CD4-positive, alpha-beta T cell treated with Interferon alpha-2 for 1 hour (primary cell): ENCODE measurements at places on chromosomes 3 and 15.

GRCh38 chr3:126149960-126150515 lies 30.3 kb downstream of the ALDH1L1 start:
- DNase-seq, result no peak

DNA sequence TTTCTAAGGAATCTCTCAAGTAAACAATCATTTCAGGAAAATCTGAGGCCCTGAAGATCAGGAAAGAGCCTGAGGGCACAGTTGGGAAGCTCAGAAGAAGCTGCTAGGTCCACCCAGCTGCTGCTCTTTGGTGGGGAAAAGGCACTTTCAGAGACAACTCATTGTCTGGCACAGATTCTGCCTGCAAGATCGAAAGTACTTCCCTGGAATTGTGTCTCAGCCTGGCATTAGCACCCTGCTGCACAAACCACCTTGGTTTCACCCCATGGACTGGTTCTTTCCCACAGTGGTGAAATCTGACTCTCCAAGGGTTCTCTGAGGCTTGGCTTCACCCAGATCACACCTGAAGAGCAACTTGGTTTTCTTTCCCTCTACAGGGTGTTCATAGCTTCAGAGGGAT lies 18.7 kb downstream of the THRB start:
- no peak for DNase-seq

DNA sequence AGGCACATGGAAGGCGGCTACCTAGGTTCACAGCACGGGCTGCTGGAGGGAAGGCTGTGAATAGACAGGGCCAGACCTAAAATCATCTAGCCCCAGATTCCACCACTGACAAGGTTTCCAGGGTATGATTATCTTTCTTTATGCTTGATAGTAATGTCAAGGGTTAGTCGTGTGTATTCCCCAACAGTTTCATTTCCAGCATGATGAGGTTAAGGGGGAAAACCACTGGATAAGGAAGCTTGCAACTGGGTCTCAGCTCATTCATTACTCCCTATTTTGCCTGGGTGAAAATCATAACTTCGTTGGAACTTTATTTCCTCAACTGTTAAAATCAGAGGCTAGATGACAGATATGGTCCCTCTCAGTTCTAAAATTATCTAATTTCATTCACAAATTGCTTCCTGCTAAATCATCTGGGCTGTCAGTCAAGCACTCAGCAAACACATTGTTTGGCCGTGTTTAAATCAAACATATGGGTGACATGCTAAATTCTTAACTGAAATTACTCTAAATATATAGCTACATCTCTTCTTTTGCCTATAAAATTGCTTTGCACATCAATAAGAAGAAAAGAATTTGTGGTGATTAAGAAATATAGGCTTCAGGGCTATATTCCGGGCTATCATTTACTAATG lies 111.7 kb downstream of the CYP19A1 start:
- no peak for DNase-seq

- no peak for DNase-seq
Measured at GRCh38 chr15:57356636-57357035, 19.7 kb upstream of the CGNL1 start.

- DNase-seq, result peak; percentile 19
Measured at GRCh38 chr3:59996056-59996455, 946.2 kb upstream of the CFAP20DC start.

GRCh38 chr3:108485146-108485545 lies 25.2 kb downstream of the MYH15 start:
- no peak for DNase-seq

- no peak for DNase-seq
Measured at GRCh38 chr15:29465196-29465595, 195.6 kb upstream of the NSMCE3 start.

DNA sequence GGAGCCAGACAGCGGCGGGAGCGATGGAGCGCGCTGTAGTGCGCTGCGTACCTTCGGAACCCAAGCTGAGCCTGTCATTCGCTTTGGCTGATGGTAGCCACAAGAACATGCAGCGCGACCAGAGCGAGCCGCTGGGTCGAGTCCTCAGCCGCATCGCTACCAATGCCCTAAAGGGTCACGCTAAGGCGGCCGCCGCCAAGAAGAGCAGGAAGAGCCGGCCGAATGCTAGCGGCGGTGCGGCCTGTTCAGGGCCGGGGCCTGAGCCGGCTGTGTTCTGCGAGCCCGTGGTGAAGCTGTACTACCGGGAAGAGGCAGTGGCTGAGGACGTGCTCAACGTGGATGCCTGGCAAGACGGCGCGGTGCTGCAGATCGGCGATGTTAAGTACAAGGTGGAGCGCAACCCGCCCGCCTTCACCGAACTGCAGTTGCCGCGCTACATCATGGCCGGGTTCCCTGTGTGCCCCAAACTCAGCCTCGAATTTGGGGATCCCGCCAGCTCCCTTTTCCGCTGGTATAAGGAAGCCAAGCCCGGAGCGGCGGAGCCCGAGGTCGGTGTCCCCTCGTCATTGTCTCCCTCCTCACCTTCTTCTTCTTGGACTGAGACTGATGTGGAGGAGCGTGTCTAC lies 498 bp downstream of the PDE12 start:
- peak; percentile 33 for DNase-seq

DNA sequence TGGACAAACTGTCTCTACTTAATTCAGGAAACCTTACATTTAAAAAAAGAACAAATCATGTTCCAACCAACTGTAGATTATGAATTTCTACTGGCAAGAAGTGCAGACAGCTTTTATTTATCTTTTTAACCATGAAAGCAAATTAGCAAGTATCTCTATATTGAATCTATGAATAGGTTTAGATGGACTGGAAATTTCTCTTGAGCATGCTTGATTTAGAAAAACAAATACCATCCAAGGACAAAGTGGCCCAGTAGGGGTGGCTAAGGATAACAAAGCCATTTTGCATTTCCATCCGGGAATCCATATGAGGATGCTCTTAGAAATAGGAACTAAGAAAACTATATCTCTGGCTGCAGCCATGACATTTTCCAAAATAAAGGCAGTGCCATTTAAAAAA lies 150.6 kb downstream of the KCNMB2 start:
- no peak for DNase-seq

GRCh38 chr3:152292366-152292765 lies 23.6 kb downstream of the MBNL1 start:
- no peak for DNase-seq

DNA sequence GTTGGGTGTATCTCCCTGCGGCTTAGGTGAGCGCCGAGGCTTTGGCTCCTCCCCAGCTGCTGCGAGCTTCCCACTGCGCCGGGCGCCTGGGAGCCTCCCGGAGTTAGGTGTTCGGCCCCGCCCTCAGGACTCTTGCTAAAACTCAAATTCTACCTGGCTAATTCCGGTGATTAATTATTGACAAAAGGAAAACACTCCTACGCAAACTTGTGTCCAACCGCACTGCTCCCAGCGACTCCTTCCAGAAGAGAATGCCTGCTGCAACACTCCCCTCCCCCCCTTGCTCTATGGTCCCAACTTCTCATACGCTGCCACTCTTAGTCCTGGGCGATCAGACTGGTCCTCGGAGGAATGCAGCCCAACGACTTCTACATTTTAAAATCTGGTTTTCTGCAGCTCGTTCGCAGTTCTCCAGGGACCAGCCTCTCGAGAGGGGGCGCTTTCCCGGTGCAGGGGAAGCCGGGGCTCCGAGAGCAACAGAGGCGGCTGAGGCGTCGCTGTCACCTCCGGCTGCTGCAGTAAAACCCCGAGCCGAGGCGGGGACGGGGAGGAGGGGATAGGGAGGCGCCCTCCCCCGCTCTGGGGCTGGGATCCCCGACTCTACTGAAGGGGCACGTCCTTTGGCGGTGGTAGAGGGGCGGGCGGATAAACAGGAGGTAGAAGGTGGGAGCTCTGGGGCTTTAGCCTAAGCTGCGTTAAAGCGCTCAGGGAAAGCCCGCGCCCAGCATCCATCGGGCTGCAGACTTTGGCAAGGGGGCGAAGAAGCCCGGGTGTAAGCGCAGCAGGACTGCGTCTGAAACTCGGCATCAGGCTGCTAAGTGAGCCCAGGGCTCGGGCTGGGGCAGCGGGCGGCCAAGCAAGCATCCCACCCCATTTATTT lies at the start of gene SPTSSB:
SPTSSB (minus strand) TSS at position 77 of the 880 bp plus-strand sequence. CDS start 25,194 bp downstream, outside the sequence.
- DNase-seq, result peak; percentile 40

DNA sequence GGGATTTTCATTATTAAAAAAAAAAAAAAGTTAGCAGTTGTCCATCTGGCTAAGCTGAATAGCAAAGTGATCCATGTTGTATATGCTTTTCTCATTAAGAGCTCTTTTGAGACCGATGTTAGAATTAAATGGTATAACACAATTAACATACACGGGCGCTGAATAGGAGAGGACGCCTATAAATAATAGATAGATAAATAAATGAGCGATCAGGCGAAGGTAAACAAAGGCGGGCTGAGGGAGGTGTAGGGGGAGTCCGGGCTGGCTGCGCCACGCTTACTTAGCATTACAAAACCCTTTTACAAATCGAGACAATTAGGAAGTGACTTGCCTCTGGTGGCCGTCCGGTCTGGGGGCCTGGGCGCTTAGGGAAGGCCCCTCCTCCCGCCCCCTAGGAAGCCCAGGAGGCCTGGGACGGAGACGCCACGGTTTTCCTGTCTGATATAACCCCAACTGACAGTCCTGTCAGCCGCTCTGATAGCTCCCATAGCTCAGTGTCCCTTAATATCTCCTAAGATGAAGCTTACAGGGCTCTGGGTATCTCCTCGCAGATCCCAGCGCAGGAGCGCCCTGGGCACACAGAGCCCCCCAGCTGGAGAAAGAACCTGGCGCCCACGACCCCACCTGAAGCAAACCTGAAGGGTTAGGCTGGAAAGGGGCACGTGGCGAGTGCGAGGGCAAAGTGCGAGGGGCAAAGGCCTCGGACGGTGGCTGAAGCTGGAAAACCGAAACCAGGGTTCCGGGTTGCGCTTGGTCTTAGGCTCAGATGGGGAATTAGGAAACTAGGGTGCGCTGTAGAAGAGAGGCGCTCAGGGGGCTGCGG lies 3.6 kb downstream of the SOX14 start:
- no peak for DNase-seq

GRCh38 chr3:52069855-52070254 lies 13.5 kb upstream of the DUSP7 start:
- no peak for DNase-seq

- no peak for DNase-seq
Measured at GRCh38 chr3:185081521-185081920, 71.3 kb downstream of the C3orf70 start.

DNA sequence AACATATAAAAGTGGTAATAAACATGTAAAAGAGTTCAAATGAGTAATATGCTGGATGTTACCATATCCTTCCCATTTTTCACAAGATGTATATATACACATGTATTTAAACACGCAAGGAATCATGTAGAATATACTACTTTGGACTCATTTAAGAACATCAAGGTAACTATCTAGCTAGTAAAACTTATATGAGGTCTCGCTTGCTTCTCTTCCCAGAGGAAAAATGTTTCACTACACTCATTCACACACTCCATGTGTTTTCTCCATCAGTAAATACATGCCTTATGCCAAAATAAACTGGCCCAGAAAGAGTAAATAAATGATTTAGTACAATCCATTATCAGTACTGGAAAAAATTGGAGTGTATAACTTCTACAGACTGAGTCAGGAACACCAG lies 229.2 kb upstream of the MME start:
- DNase-seq, result no peak

- no peak for DNase-seq
Measured at GRCh38 chr3:31974471-31974870, 6.6 kb downstream of the OSBPL10 start.

GRCh38 chr3:167467848-167468611 lies 5.8 kb downstream of the SERPINI2 start:
- DNase-seq, result no peak

DNA sequence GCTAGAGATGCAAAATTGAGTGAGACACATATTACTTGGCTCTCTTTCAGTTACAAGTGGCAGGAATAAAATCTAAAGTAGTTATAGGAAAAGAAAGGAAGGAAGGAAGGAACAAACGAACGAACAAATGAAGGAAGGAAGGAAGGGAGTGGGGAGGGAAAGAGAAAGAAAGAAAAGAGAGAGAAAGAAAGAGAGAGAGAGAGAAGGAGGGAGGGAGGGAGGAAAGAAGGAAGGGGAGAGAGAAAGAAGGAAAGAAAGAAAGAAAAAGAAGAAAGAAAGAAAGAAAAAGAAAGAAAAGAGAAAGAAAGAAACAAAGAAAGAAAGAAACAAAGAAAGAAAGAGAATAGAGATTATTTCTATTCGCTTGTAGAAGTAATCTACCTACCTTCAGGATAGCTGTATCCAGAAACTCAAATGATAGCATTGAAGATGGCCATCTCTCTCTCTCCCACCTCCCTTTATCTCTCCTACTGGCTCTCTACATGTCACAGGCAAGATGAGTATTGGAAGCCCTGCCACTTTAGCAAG lies 229.7 kb upstream of the TLE3 start:
- DNase-seq, result no peak

GRCh38 chr3:167160781-167161180 lies 219.3 kb downstream of the ZBBX start:
- DNase-seq, result no peak

DNA sequence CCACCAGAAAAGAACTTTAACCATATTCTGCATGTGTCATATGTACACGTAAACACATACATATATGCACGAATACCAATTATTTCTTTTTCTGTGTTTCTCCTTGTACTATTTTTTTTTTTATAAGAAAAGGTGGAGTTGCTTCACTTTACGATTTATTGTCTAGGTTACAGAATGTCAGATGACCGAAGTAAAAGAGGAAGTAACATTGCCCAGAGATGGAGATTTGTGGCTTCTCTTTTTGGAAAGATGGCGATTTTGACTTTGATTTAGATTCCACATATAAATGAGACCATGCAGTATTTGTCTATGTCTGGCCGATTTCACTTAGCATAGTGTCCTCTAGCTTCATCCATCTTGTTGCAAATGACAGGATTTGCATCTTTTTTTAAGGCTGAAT lies 293.1 kb downstream of the SV2B start:
- no peak for DNase-seq

GRCh38 chr3:99952306-99952705 lies 134.6 kb downstream of the CMSS1 start:
- DNase-seq, result no peak

DNA sequence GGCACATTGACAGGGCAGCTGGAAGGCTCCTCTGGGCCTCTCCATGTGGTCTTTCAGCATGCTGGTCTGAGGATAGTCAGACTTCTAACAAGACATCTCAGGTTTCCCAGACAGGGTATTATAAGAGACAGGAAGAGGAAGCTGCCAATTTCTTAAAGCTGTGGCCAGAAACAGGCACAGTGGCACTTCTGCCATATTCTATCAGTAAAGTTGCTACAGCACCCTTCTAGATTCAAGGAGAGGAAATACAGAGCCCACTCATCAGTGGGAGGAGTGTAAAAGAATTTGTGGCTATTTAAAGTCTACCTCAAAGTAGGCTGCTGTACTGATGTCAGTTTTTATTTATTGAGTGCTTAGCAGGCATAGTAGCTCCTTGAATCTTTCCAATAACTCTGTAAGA lies 55.5 kb downstream of the BTD start:
- DNase-seq, result no peak

DNA sequence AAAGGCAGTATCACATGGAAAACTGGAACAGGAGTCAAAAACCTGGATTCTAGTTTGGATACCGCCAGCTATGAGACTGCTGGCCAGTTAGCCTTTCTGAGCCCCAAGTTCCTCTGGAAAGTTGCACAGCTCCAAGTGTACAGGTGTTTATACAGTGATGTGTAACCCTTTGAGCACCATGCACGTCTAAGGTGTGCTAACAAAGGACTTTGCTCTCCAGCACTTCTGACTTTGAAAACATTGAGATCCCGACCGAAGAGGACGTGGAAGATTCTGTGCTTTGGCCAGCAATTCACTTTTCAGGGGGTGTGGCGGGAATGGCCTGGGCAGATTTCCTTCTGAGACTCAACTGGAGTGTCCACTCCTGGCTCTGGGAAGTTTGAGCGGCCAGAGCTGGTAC lies 45.8 kb upstream of the UMPS start:
- no peak for DNase-seq

GRCh38 chr3:169146179-169146665 lies 517.3 kb downstream of the MECOM start:
- DNase-seq, result no peak

GRCh38 chr15:70347321-70348225 lies 249.9 kb upstream of the TLE3 start:
- DNase-seq, result no peak
